ENCODE measurements at places on chromosomes 5 and 9.

DNA sequence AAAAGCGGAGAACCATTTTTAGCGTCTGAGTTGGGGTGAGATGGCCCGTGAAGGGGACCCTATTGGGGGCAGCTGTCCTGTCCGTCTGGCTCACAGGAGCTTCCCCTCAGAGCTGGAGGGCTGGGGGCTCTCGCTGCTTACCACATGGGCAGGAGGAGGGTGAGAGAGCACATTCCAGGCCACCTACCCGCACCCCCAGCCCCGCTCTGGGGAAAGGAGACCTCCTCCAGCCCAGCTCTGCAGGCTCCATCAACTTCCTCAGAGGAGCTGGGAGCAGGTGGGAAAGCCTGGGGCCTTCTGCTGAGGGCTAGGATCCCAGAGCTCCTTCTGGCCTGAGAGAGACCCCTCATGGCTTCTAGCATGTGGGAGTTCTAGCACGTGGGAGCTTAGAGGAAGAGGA is 27.1 kb upstream of the SPTLC1 start:
- DNase-seq = no peak

- no peak for DNase-seq
These were observed 17.9 kb upstream of the RICTOR start for GRCh38 chr5:39091940-39092580.

DNA sequence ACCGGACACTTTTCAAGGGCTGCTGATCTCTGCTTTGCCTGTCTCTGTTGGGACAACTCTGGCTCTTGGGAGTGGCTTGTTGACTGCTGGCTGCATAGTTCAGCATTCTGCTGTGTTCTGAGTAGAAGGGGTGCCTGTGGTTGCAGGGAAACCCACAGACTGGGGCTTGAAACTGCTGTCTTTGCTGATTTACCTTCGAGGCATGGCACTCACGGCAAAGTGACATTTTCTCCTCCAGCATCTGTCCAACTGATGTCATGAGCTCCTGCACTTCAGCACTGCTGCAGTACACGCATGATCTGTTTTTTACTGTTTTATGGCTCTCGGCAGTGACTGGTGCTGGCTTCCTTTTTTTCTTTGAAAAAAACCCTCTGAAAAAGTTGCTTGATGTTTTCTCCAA is 69.2 kb downstream of the SPATA31D1 start:
- DNase-seq = no peak

- no peak for DNase-seq
These were observed 1.1 kb downstream of the FAT2 start for GRCh38 chr5:151589878-151590570.

DNA sequence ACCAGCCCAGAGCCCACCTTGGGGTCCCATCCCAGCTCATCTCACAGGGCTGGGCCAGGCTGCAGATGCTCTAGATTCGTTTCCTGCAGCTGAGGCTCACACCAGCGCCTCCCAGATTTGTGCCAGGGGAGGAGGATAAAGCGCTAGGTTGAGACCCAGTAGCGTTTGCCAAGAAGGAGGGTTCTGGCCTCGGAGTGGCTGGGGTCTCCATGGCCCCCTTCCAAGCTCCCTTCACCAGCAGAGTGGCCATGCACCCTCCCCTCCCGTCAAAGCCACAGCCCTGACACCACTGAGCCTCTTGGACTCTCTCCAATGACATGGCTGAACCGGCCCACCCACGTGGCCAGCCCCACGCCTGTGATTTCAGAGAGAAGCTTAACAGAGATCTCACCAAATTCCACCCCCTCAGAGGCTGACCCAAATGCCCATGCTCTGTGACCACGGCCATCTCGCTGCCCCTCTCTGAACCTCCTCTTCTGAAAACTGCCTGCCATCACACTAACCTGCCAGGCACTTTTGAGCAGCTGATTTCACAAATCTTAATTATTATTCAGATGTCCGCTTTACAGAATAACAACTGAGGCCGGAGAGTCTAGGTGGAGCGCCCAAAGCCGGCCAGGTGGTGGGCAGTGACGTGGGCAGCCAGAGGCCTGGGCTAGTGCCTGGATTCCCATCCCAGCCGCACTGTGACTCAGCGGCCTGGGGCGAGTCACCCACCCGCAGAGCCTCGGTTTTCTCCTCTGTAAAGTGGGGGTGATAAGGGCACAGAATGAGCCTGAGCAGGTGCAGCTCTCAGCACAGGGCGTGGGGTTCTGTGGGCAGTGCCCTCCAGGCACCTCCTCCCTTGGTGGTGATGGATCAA is 155.7 kb downstream of the C9orf50 start:
- DNase-seq = no peak

GRCh38 chr9:137456061-137456863 is 2.9 kb downstream of the NSMF start:
- DNase-seq = no peak

DNA sequence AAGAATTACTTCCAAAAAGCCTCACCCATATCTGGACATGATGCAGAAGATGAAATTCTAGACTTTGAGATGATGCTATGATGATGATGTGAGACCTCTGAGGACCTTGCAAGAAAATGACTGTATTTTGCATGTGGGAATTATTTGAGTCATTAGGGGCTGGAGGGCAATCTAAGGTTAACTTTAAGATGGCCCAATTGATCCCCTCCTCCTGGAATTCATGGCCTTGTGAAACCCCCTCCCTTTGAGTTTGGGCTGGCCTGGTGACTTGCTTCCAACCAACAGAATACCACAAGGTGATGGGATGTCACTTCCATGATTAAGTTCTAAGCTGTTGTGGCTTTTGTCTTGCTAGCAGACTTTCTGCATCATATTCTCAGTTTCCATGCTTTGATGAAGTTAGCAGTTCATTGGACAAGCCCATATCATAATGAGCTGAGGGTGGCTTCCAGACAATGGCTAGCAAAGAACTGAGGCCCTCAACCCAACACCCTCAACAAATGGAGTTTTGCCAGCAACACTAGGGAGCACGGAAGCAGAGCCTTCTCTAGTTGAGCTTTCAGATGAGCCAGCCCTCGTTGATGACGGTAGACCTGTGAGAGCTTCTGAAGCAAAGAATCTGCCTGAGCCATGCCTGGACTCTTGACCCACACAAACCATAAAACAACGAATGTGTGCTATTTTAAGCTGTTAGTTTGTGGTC is 7.4 kb upstream of the AMACR start:
- no peak for DNase-seq

DNA sequence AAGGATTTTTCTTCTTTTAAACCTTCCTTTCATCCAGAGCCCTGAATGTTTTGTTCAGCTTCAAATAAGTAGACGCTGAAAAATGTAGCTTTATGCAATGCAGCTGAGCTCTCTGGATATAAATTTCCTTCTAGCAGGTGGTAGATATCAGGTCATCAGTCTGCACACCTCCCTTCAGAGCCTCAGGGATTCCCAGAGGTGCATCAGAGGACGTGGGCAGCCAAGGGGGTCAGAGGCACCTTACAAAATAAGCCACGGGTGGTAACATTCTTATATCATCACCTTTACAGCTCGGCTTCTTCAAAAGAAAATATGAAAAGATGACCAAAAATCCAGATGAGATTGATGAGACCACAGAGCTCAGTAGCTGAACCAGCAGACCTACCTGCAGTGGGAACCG is 19.3 kb downstream of the MOCS2 start:
- no peak for DNase-seq

- no peak for DNase-seq
These were observed 90.9 kb downstream of the EQTN start for GRCh38 chr9:27206041-27206440.

DNA sequence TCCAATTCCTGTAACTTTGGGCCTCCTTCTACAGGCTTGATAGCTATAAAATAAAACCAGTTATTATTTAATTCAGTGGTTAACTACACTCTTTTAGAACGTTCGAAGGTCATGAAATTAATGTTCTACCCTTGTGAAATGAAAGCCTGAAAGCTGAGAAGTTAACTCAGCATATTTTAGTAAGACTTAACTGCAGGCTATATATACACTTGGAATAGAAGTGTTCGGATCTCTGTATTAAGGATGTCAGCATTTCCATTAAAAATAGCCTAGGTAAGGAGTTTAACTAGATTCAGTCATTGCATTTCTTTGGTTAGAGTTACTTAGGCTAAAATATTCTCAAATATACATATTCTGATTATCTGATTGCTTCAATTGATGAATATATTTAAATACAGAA is 229.2 kb downstream of the MRPS30 start:
- DNase-seq = no peak

DNA sequence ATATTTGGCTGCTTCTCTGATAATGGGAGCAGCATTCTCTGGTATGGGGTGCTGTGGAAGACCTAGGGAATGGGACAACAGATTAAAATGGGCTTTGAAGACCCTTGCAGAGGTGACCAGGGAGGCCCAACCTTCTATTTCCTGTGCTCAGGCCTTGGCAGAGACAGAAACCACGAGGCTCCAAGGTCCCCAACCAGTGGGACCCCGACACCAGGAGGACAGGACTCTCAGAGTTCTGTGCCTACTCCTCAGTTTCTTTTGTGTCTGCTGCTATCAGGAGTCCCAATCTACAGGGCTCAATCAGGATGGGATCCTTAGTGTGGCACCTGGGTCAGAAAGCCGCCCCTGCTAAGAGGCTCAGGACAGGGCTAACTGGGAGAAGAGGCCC is 29.3 kb downstream of the CSF2 start:
- no peak for DNase-seq

- DNase-seq = no peak
These were observed 54.9 kb downstream of the ADGRV1 start for GRCh38 chr5:90613459-90613858.

DNA sequence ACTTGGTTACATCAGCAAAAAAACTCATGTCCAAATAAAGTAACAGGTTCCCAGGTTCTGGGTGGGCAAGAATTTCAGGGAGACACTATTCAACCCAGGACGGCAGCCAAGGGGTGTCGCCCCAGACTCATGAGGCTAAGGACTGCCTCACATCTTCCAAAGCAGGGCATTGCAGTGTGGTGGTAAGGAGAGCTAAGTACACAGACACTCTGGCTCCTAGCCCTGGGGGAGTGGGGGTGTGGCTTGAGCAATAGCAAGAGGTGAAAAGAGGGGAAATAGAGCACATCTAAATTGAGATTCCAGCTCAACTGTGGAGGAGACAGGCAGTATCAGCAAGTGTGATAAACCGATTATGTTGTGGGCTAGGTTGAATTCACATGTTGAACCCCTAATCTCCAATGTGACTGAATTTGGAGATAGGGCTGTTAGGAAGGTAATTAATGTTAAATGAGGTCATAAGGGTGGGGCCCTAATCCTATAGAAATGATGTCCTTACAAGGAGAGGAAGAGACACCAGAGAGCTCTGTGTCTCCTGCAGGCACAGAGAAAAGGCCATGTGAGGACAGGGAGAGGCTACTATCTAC is 49.9 kb upstream of the MARCHF11 start:
- no peak for DNase-seq

DNA sequence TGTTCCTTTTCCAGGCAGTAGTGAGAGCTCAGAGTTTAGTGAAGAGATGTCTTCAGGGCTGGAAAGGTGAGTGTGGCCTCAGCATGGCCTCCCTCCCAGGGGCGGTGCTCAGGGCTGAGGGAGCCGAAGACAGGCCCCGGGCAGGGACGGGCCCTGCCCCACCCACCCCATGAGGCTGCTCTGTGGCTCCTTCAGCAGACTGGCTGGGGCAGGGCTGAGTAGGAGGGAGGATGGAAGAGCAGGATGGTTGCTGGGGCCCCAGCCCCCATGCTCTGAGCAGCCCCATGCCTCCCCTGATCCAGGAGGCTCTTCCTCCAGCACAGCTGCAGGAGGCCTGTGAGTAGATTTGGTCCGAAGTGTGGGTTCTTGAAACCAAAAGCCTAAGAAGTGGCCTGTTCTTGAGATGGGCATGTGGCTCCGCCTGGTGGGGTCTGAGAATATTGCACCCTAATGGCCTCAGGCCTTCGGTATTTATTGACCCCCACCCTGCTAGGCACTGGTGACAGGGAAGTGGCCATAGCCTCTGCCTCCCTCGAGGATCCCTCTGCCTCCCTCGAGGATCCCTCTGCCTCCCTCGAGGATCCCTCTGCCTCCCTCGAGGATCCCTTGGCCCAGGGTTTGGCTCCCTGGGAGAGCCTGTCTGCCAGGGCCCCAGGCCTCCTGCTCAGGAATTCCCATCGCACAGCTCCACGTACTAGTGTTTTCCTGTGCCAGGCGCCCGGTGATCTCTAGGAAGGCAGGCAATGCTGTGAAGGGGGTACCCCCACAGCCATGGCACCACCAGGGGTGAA is 65.4 kb upstream of the GARNL3 start:
- peak; percentile 10 for DNase-seq

- DNase-seq = no peak
These were observed 8.8 kb upstream of the PGGT1B start for GRCh38 chr5:115271295-115272050.

DNA sequence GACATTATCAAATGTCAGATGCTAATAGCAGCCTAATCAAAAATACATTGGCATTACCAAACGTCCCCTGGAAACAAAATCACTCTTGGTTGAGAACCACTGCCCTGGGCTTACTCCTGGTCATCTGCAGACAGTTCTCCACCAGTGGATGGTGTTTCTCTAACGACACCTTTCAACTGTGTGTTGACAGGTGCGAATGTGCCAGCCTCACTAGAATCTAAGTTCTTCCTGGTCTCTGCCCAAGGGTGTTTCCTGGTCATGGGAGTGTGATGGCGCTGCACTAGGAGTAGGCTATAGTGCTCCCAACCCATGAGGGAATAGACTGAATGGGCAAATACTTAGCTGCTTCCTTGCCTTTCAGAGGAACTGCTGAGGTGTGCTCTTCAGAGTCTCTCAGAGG is 105.9 kb downstream of the MRPS27 start:
- no peak for DNase-seq

GRCh38 chr5:9720361-9720760 is 90.2 kb upstream of the TAS2R1 start:
- DNase-seq = no peak
